Stimulated activated CD4-positive, alpha-beta T cell treated with anti-CD3 and anti-CD28 coated beads, Interleukin-2, amount 100 ng/mL, for 4 hours (primary cell): ENCODE measurements at places on chromosomes 1 and 21.
A peak's percentile ranks its signal among the peaks of the same experiment; 100 is the strongest.

DNA sequence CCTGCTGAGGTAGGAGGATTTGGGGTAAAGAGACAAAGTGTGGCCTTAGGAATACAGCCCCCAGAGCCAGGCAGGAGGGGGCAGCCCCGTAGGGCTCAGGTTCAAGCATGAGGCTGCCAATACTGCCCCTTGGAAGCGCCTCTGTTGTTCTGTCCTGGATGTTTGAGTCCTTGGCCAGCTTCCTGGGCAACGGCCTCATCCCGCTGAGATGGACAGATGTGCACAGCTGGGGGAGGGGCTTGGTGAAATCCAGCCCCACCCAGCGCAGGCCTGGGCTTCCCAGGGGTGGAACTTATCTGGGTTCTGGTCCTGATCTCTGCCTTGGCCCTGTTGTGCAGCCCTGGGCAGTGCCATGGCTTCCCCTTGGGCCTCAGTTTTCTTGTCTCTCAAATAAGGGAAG lies 34.8 kb upstream of the MAN1C1 start:
- no peak for DNase-seq

DNA sequence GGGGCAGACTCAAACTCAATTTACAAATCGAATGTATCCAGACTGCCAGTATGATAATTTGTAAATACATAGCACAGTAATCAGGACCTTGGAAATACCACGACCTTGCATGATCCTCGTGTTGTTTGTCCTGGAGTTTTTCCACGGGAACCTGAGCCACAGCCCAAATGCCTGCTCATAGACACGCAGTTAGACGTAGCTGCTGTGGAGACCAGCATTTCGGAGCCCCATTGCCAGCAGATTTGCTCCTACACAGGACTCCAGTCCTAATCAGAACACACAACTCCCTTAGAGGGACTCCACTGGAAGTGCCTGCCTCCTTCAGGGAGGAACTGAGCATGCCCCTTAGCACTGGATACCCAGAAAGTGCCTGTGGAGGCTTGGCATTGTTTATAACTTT lies 163.2 kb downstream of the GALNT2 start:
- no peak for DNase-seq

DNA sequence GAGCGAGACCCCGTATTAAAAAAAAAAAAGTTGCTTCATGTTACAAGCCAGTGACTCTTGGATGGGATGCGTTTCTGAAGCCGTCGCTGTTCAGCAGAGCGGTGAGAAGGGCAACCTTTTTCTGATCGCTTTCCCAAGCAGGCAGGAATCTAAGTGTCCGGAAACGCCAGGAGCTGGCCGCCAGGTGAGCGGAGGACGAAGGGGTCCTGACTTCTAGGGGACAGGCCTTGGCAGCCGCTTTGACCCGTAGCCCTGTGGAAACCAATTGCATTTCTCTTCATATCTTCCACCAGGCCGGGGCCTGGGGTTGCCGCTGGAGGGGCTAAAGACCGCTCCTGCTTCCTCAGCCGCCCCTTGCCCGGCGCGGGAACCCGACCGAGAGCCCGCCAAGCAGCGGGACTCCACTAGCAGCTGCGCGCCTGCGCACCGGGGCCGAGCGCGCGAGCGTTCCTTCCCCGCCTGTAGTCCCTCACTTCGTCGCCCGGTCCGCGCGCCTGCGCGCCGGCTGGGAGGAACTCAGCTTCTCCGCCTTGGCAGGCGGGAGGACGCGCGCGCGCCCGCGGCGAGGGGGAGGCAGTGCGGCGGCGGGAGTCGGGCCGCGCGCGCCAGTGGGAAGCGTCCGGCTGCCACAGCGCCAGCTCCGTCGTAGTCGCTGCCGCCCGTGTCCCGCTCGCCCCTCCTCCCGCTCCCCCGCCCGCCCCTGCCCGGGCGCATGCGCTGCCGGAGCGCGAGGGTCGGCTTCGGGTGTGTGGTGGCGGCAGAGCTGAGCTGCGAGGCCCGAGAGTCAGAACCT lies at the start of gene SPEN:
Gene SPEN (plus strand): TSS at position 608 of the 793 bp plus-strand sequence. CDS start 361 bp downstream, outside the sequence.
- peak; percentile 99 for DNase-seq

- no peak for DNase-seq
Measured at GRCh38 chr1:55478742-55479141, 263.6 kb upstream of the USP24 start.
